DMS79 treated with DMSO at 0.1 percent for 48 hours (cell line): ENCODE measurements at places on chromosomes 11 and 22.

DNA sequence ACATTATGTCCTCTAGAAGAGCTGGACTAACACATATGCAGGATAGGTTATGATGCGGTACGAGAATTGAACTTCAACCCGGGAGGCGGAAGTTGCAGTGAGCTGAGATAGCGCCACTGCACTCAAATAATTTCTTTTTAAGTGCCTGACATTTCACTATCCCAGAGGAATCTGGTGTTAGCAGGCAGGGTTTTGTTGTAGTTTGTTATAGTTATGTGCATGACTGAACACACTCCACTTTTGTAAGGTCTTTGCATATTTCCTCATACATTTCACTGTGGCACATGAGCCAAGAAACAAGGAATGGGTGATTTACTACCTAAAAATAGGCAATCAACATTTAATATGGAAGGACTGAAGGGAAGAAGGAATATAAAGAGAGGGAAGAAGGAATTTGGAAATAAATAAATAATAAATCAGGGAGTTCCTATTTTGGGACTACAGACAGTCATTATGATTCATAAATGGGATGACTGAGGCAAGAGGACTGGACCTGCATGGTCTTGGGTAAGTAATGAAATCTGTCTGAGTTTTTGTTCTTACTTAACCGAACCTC is 8.7 kb upstream of the HIPK3 start:
- DNase-seq = no peak

DNA sequence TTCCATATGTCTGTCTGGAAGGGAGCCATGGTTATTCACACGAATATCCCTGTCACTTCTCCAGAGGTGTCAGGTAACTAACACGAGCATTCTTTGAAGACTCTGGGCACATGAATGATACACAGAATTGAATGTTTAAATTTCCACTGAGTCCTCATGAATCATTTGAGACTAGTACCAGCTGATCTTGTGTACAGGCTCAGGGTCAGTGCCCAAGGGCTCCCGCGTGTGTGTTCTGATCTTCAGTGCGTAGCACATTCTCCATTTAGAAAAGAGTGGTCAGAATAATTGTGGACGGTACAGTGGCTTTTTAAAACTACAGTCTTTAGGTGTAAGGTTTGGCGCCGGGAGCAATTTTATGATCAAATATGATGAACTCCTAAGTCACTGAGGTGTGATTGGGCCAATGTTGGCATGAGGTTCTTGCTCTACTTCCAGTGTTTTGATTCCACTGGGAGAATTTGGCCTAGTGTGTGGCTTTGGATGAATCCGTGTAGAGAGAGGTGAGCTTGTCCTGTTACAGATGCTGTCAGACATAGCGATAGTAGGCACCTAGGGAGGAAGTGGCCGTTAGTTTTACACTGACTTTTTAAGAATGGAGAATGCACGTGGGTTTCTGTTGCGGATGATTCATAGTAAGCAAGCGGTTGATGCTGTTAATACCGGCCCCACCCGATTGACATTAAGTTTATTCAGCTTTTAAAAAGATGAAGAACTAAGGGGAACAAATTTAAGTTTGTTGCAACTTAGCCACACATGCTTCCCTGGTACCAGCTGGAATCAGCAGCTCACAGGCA is 22.2 kb downstream of the NUP50 start:
- DNase-seq = no peak

DNA sequence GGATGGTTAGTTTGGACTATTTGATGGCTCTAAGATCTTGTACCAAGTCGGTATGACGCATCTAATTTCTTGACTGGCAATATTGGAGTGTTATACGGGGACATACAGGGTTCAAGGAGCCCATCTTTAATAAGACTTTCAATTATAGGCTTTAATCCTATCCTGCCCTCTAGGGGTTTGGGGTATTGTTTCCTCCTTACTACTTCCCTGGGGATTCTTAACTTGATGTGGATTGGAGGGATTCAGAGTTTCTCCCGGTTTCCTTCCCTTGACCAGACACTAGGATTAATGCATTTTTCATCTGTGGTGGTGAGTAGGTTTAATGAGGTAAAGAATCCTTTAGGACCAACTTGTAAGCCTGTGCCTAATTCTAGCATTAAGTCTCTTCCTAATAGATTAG is 18.8 kb downstream of the CYP2D6 start:
- DNase-seq = no peak

- no peak for DNase-seq
Observed at GRCh38 chr11:1498262-1498661, 11.7 kb upstream of the MOB2 start.

- no peak for DNase-seq
Observed at GRCh38 chr11:120884154-120885020, 139.5 kb upstream of the TBCEL start.

- DNase-seq = no peak
Observed at GRCh38 chr11:29328961-29329441, 687.8 kb downstream of the KCNA4 start.
